ENCODE measurements at places on chromosomes 2 and 18. TPM values are rescaled to one million over a fixed set of nuclear protein-coding genes. Genes with fewer than 3 reads are reported as not detected.

- peaks cover 13% of the 10 kb centered on the region for H3K4me1 ChIP-seq
- no peak for DNase-seq
- no peaks in the 10 kb centered on the region for H3K27me3 ChIP-seq
- H3K36me3 ChIP-seq: no peaks in the 10 kb centered on the region
Observed at GRCh38 chr2:47028846-47029560, 113.4 kb upstream of the MCFD2 start.

DNA sequence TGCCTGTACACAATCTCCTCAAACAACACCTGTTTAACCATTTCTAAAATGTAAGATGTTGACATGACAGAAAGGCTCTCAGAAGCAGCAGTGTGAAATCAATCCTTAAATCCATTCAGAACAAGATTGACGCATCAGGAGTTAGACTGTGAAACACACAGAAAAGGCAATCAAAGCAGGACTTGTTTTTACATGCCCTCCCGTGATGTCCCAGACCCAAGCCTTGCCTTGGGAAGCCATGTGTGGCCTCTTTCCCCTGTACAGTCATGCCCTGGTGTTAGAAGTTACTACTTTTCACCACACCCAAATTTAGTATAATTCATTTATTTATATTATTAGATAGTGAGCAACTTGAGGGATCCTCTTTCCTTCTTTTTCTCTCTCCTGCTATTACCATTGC, 115.7 kb downstream of the NCKAP5 start:
- H3K4me3 ChIP-seq: no peak overlapping the region
- no peak overlapping the region for H3K27ac ChIP-seq
- no peaks in the 10 kb centered on the region for H3K27me3 ChIP-seq
- no peaks in the 10 kb centered on the region for H3K4me1 ChIP-seq

The CAPN14 gene
- total RNA-seq: not detected

The MTERF4 gene
- total RNA-seq: 23.5 TPM

The OXER1 gene
- total RNA-seq: 5.4 TPM

DNA sequence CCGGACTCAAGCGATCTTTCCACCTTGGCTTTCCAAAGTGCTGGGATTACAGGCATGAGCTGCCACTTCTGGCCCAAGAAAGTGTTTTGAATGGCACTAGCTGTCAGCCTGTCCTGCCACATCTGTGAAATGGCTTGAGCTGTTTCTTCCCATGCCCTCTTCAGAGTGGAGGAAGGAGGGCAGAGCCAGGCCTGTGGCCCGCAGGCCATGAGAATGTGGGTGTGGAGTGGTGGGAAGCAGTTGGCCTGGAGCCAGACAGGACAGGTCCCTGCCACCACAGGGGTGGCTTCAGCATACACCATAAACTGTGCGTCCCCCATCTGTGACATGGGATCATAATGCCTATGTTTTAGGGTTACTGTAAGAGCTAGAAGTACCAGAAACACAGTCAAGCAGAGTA, 6.5 kb downstream of the SLC66A3 start:
- H3K36me3 ChIP-seq: no peaks in the 10 kb centered on the region
- no peak overlapping the region for H3K27ac ChIP-seq
- H3K4me1 ChIP-seq: no peaks in the 10 kb centered on the region
- H3K27me3 ChIP-seq: no peaks in the 10 kb centered on the region
- no peak for DNase-seq

The ALPG gene
- total RNA-seq: not detected

The SCN3A gene
- 6.2 TPM for total RNA-seq

DNA sequence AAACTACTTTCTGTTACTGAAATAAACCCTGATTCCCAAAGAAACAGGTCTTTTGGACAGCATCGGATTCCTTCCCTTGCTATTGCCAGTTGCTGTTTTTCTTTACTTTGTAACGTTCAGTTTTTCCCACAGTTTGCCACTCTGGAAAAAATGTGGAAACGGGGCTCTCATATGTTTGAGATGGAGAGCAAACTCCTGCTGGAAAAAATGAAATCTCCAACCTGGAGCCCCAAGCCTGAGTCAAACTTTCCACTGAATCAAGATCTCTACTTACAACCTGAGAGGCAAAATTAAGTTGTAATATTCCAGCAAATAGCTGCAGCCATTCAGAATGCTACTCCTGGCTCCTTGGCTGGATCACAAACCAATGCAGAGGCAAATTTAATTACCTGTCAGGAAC, 270.7 kb downstream of the SRBD1 start:
- H3K27me3 ChIP-seq: no peaks in the 10 kb centered on the region
- H3K4me1 ChIP-seq: no peaks in the 10 kb centered on the region
- no peak overlapping the region for H3K27ac ChIP-seq
- no peak overlapping the region for H3K4me3 ChIP-seq
- no peaks in the 10 kb centered on the region for H3K36me3 ChIP-seq
- DNase-seq: no peak

- DNase-seq: no peak
- H3K4me3 ChIP-seq: no peak overlapping the region
- no peaks in the 10 kb centered on the region for H3K27me3 ChIP-seq
- H3K36me3 ChIP-seq: no peaks in the 10 kb centered on the region
Observed at GRCh38 chr18:69882965-69883668, 64.6 kb downstream of the CD226 start.

The KCNF1 gene
- total RNA-seq: 0.21 TPM

GRCh38 chr2:160387558-160388262, 105.9 kb downstream of the RBMS1 start:
- H3K27ac ChIP-seq: peak overlapping the region; percentile 82
- H3K27me3 ChIP-seq: no peaks in the 10 kb centered on the region
- peak; percentile 82 for DNase-seq
- peaks cover 21% of the 10 kb centered on the region for H3K4me1 ChIP-seq
- no peaks in the 10 kb centered on the region for H3K36me3 ChIP-seq

DNA sequence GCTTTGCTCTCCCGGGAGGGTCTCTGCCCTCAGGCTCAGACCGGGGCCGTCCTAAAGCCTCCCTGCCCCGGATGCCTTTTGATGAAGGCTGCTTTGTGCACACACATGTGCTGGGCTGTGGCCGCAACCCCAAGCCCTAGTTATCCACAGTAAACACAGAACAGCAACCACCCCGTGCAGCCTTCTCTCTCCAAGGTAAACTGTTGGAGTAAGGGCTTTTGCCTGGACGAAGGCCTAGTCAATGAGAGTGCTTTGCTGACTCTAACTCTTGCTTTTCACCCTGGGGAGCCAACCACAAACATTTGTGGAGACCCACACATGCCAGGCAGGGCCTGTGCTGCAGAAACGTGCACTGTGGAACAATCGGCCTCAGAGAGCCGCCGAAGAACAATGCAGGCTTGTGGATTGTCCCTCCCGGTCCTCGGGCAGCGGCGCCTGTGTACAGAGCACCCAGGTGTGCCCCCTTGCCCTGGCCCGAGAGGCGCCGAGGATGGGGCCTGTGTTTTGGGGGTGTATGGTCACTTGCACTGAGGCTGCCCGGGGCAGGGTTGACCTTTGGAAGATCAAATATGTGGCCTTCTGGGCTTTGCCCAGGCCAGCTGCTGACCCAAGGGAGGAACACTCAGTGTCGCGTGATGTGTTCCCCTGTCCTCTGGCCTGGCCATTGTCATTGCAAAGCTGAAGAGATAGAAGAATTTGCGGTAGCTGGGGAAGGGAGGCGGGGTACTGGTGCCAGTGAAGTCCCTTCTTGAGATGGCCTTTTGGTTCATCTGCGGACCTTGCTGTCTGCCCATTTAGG, 37.0 kb downstream of the CTIF start:
- H3K4me1 ChIP-seq: no peaks in the 10 kb centered on the region
- no peak overlapping the region for H3K27ac ChIP-seq
- H3K4me3 ChIP-seq: no peak overlapping the region
- H3K36me3 ChIP-seq: no peaks in the 10 kb centered on the region
- H3K27me3 ChIP-seq: no peaks in the 10 kb centered on the region

GRCh38 chr2:129721846-129722245, 257.6 kb upstream of the RAB6C start:
- no peaks in the 10 kb centered on the region for H3K4me1 ChIP-seq
- H3K36me3 ChIP-seq: no peaks in the 10 kb centered on the region
- H3K27ac ChIP-seq: no peak overlapping the region

The CYTIP gene
- not detected for total RNA-seq

The ACTG2 gene
- total RNA-seq: 309 TPM

The SLC35F6 gene
- total RNA-seq: 44.2 TPM

GRCh38 chr2:61763605-61764034, 90.2 kb downstream of the FAM161A start:
- DNase-seq: peak; percentile 81
- no peaks in the 10 kb centered on the region for H3K36me3 ChIP-seq
- H3K27me3 ChIP-seq: no peaks in the 10 kb centered on the region
- H3K4me3 ChIP-seq: peak overlapping the region; percentile 56
- peak overlapping the region; percentile 96 for H3K27ac ChIP-seq

- DNase-seq: no peak
- no peaks in the 10 kb centered on the region for H3K4me1 ChIP-seq
- no peak overlapping the region for H3K4me3 ChIP-seq
- no peaks in the 10 kb centered on the region for H3K27me3 ChIP-seq
- no peaks in the 10 kb centered on the region for H3K36me3 ChIP-seq
Observed at GRCh38 chr2:38978296-38978903, 88.7 kb downstream of the ARHGEF33 start.

GRCh38 chr2:147449323-147449991, 395.4 kb upstream of the ACVR2A start:
- H3K4me3 ChIP-seq: no peak overlapping the region
- DNase-seq: no peak
- H3K36me3 ChIP-seq: no peaks in the 10 kb centered on the region
- H3K27me3 ChIP-seq: no peaks in the 10 kb centered on the region
- H3K27ac ChIP-seq: no peak overlapping the region

GRCh38 chr2:107534926-107535325, 291.8 kb upstream of the RGPD4 start:
- no peak overlapping the region for H3K4me3 ChIP-seq
- no peak overlapping the region for H3K27ac ChIP-seq
- no peaks in the 10 kb centered on the region for H3K27me3 ChIP-seq
- DNase-seq: no peak
- H3K4me1 ChIP-seq: no peaks in the 10 kb centered on the region

GRCh38 chr2:150931451-150931850, 330.2 kb downstream of the RBM43 start:
- no peak overlapping the region for H3K27ac ChIP-seq
- no peaks in the 10 kb centered on the region for H3K4me1 ChIP-seq
- no peak for DNase-seq
- no peaks in the 10 kb centered on the region for H3K36me3 ChIP-seq
- no peaks in the 10 kb centered on the region for H3K27me3 ChIP-seq

The BIRC6 gene
- total RNA-seq: 161 TPM

The GALNT14 gene
- not detected for total RNA-seq

The MEX3C gene
- 45.3 TPM for total RNA-seq

GRCh38 chr2:174581491-174581890, 16.1 kb downstream of the WIPF1 start:
- no peaks in the 10 kb centered on the region for H3K36me3 ChIP-seq
- H3K4me3 ChIP-seq: no peak overlapping the region
- no peaks in the 10 kb centered on the region for H3K4me1 ChIP-seq
- no peaks in the 10 kb centered on the region for H3K27me3 ChIP-seq

DNA sequence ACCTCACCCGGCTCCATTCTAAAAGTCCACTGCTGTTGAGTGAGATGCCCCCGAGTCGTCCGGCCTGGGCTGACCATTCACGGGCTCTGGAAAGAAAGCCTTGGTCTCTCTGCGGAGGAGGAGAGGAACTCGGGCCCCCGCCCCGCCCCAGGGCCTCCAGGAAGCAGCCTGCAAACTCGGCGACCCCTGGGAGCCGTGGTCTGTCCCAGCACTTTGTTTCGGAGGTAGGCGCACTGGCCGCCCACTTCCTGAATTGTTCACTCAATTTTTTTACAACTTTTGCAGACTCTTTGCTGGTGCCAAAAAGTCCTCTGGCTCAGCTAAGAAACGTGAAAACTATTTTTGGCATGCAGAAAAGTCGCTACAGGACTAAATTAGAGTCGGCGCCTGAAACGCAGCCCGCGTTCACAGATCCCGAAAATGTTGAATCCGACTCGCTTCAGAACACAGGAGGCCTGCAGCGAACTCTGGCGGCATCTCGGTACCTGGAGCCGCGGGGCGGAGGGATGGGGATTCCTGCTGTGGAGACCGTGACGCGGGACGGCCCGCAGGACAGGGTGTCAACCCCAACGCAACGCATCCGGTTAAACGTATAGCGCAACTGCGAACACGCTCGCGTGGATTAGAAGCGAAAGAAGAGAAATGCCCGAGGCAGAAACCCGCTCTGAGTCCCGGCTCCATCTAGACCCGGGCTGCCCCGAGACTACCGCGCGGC, 1.5 kb downstream of the PXDN start:
- H3K4me3 ChIP-seq: peak overlapping the region; percentile 52
- no peaks in the 10 kb centered on the region for H3K27me3 ChIP-seq
- H3K27ac ChIP-seq: peak overlapping the region; percentile 99

DNA sequence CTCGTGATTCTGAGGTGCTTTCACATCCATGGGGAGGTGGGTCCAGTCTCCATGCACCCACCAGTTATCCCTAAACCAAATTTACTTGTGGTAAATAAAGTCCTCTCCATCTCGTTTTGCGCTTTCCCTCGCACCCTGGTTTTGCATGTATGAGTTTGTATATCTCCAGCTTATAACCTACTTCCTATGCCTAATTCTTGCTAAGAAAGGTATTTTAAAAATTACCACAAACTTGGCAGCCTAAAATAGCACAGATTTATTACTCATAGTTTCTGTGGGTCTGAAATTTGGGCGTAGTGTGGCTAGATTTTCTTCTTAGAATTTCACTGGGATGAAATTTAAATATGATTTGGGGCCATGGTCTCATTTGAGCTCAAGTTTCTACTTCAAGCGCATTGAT, 511.5 kb downstream of the NYAP2 start:
- H3K36me3 ChIP-seq: no peaks in the 10 kb centered on the region
- no peaks in the 10 kb centered on the region for H3K4me1 ChIP-seq
- no peak overlapping the region for H3K27ac ChIP-seq
- no peak overlapping the region for H3K4me3 ChIP-seq
- H3K27me3 ChIP-seq: no peaks in the 10 kb centered on the region

DNA sequence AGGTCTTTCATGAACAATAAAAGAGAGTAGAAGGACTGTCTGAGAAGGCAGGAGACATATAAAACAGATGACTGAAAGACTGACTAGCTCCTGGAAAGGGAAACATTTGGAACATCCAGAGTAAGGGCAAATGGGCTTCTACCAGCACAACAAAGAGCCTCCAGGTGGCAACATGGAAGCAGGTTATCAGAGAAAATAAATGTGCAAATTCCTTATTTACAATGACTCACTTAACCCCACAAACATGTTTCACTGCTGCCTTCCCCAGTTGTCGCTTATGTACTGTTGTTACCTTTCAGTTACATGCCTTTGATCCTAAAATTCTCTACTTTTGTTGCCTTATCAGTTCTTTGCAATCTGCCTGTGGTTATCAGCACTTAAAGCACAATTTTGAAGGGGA, 117.0 kb downstream of the HIBCH start:
- H3K27me3 ChIP-seq: no peaks in the 10 kb centered on the region
- no peak overlapping the region for H3K4me3 ChIP-seq
- H3K4me1 ChIP-seq: no peaks in the 10 kb centered on the region
- DNase-seq: no peak
- H3K36me3 ChIP-seq: no peaks in the 10 kb centered on the region

DNA sequence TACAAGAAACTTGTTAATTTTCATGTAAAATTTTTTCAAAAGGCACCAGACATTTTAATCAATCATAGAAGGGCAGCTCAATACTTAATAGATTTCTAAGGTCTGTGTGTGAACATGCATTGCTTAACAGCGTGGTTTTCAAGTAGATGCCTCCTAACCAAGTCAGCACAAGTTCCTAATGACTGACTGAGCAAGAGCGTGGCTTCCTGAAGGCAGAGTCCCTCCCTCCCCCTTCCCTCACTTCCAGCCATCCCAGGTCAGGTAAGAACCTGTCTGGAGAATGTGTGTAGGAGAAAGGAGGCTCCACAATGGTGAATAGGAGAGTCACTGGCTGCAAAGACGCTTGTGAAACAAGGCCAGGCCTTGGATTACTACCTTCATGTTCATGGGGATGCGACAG, 33.5 kb upstream of the DAPL1 start:
- H3K36me3 ChIP-seq: no peaks in the 10 kb centered on the region
- no peaks in the 10 kb centered on the region for H3K4me1 ChIP-seq
- no peak overlapping the region for H3K27ac ChIP-seq
- no peaks in the 10 kb centered on the region for H3K27me3 ChIP-seq

The BOLL gene
- not detected for total RNA-seq

The CXCR1 gene
- total RNA-seq: not detected

The ADAM23 gene
- 0.59 TPM for total RNA-seq

Measured in uterus (tissue), 4 donors.